ENCODE measurements at places on chromosomes 11 and 22.

GRCh38 chr11:16185042-16185441, 171.3 kb downstream of the SOX6 start:
- DNase-seq: no peak

- DNase-seq: no peak
These were observed 390.1 kb downstream of the CTTN start for GRCh38 chr11:70788248-70789022.

DNA sequence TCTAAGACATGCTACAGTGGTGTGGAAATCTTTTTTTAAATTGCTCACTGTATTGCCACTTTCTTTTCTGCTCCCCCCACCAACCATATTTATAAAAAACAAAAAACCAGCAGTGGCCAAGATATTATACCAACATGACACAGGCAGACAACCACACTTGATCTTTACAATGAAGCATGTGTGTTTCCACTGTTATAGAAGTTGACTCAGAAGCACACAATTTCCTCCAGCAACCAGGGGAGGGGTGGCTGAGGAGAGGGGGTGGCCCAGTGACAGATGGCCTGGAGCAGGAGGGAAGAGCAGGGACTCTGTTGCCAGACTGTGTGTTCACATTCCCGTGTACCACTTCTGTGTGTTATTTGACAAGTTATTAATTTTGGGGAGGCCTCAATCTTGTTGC, 14.8 kb downstream of the CD59 start:
- DNase-seq: no peak

- DNase-seq: no peak
These were observed 385.3 kb downstream of the DYNC2H1 start for GRCh38 chr11:103494491-103494890.

DNA sequence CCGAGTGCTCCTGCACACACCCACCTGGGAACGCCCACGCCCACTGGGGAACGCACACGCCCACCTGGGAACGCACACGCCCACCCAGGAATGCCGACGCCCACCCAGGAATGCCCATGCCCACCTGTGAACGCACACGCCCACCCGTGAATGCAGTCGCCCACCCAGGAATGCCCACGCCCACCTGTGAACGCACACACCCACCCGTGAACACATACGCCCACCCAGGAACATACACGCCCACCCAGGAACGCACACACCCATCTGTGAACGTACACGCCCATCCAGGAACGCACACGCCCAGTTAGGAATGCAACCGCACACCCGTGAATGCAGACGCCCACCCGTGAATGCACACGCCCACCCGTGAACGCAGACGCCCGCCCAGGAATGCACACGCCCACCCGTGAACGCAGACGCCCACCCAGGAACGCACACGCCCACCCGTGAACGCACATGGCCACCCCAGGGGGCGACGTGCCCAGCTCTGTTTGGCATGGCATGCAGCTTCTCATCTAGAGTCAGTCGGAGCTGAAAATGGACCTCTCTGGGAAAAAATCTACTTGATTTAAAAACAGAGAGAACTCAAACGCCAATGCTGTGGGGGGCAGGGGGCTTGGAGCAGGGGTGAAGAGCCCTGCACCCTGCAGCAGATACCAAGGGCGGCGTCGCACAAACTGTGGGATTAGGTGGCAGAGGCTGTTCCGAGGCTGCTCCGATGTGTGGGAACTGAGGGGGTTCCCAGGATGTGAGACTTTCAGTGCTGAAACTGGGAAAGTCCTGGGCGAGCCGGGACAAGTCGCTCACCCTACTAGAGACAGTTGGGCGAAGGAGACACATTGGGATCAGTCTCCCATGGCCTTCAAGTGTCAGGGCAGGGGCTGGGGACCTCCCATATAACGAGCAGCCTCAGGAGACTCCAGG, 83.3 kb downstream of the MYEOV start:
- no peak for DNase-seq
